ENCODE measurements at places on chromosomes 7 and 10. TPM values are rescaled to one million over a fixed set of nuclear protein-coding genes. Genes with fewer than 3 reads are reported as not detected.

- no peaks in the 10 kb centered on the region for H3K27me3 ChIP-seq
- H3K36me3 ChIP-seq, result no peaks in the 10 kb centered on the region
- H3K27ac ChIP-seq, result no peak overlapping the region
- DNase-seq, result no peak
- H3K4me3 ChIP-seq, result no peak overlapping the region
Measured at GRCh38 chr7:36079446-36080025, 73.5 kb upstream of the EEPD1 start.

- H3K4me1 ChIP-seq, result peaks cover 11% of the 10 kb centered on the region
- H3K27me3 ChIP-seq, result no peaks in the 10 kb centered on the region
- DNase-seq, result no peak
- no peaks in the 10 kb centered on the region for H3K36me3 ChIP-seq
- no peak overlapping the region for H3K4me3 ChIP-seq
- H3K27ac ChIP-seq, result no peak overlapping the region
Measured at GRCh38 chr10:43204042-43204942, 62.6 kb downstream of the RASGEF1A start.

DNA sequence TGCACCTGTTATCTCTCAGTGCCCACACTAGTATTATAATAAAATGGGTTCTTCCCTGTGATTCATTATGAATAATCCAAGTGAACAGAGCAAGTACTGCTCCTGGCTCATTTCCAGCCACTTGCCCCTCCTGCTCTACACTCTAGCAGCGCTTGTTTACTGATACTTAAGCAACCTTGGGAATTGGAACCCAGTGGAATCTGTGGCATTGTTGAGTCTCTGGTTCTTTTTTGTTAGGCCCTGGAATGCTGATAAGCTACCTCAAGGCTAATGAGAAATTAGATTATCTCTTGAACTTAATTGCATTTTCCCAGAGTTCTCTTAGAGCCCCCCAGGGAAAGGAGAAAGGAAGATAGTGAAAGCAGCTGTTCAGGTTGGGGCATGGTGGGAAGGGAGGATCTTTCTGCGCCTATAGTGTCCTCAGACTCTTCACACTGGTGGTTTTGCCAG lies 34.0 kb downstream of the PRKAR2B start:
- no peaks in the 10 kb centered on the region for H3K27me3 ChIP-seq
- DNase-seq, result peak; percentile 63
- H3K36me3 ChIP-seq, result no peaks in the 10 kb centered on the region
- H3K4me1 ChIP-seq, result no peaks in the 10 kb centered on the region
- no peak overlapping the region for H3K4me3 ChIP-seq

GRCh38 chr7:104642560-104642959 lies 314.2 kb downstream of the LHFPL3 start:
- H3K27ac ChIP-seq, result no peak overlapping the region
- DNase-seq, result no peak
- H3K36me3 ChIP-seq, result no peaks in the 10 kb centered on the region
- no peak overlapping the region for H3K4me3 ChIP-seq

DNA sequence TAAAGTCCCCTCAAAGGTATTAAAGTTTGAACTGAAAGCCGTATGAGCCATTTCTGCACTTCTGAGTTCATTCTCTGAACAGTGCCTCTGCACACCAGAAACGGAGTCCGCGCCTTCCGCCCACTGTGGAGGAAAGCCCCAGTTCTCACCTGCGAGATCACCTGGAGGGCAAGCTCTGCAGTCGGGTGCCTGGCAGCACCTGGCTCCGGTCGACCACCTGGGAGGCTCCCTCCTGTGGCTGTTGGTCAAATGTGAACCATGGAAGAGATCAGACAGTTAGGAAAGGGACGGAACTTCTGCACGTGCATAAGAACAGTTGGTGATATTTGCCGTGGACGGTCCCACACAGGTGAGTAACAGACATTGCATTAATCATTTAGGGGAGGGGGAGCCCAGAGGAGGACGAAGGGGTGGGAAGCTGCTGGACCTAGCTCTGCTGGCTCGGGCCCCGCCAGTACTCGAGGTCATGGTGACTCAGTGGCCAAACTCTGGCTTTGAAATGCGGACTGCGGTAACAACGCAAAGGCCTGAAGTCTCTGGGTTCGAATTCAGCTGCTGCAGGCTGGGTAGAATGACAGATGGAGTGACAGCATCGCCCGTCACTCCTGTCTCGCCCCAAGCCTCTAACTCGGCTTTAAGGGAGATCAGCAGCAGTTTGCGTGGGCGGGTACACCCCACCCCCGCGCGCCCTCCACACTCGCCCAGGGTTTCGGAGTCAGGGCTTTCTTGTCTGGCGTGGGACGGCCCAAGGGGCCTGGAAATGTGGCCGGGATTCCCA lies 1.7 kb upstream of the DPYSL4 start:
- H3K4me1 ChIP-seq, result peaks cover 17% of the 10 kb centered on the region
- no peak overlapping the region for H3K27ac ChIP-seq
- DNase-seq, result no peak
- no peak overlapping the region for H3K4me3 ChIP-seq

The C10orf90 gene
- not detected for total RNA-seq

DNA sequence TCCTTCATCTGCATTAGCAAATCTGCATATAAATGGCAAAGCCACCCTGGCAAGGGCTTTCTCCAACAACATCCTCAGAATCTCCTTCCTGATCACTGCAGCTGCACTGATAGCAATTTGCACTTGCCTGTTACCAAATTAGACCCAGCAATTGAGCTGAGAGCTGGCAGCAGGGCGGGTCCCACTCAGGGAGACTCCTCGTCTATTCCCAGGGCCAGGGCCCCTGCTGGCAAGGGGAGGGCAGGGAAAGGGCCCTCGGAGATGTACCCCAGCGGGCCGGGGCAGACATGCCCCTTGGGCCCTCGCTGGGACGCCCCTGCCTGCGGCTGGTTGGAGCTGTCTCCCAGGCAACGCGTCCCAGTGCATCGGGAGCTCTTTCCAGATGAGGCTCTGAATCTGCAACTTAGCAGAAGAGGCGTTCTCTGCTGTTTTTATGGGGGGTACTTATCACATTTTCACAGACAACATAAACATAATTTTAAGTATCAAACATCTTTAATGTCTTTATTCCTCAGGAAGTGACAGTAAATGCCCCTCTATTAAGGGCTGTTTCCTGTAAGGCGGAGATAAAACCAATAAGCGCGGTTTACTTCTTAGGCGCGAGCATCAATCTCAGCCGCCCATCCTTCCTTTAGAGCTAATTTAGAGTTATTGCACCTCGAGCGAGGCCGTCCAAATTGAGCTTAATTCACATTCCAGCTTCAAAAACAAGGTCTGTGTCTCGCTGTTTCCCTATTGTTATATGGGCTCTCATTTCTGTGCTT lies 249.0 kb upstream of the PPP2R2D start:
- H3K27me3 ChIP-seq, result peaks cover 32% of the 10 kb centered on the region
- no peaks in the 10 kb centered on the region for H3K4me1 ChIP-seq
- H3K4me3 ChIP-seq, result no peak overlapping the region
- no peak overlapping the region for H3K27ac ChIP-seq
- no peak for DNase-seq
- no peaks in the 10 kb centered on the region for H3K36me3 ChIP-seq

GRCh38 chr7:99191869-99192596 lies 15.9 kb downstream of the KPNA7 start:
- H3K36me3 ChIP-seq, result no peaks in the 10 kb centered on the region
- no peak overlapping the region for H3K4me3 ChIP-seq
- H3K27ac ChIP-seq, result no peak overlapping the region
- DNase-seq, result no peak
- H3K4me1 ChIP-seq, result no peaks in the 10 kb centered on the region

The CDK14 gene
- 58.6 TPM for total RNA-seq

Measured in lower lobe of right lung (tissue), 2 donors.